Activated CD4-positive, CD25-positive, alpha-beta regulatory T cell (primary cell): ENCODE measurements at places on chromosomes 6 and 20.
A peak's percentile ranks its signal among the peaks of the same experiment; 100 is the strongest.

GRCh38 chr6:163226836-163227485 lies 187.6 kb upstream of the QKI start:
- no peak for DNase-seq

DNA sequence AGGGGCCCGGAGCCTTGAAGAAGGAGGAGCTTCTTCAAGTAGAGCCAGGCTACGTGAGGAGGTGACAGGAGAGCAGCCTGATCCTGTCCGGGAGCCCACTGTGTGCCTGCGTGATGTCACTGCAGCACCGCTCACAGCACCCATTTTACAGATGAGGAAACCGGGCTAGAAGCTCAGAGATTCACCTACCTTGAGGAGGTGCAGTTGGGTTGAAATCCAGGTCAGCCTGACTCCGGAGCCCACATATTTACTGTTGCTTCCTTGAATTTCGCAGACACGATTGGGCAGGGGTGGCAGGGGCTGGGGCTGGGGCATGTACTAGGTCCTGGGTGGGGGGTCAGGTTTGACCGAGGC lies 12.5 kb downstream of the VSTM2L start:
- no peak for DNase-seq

DNA sequence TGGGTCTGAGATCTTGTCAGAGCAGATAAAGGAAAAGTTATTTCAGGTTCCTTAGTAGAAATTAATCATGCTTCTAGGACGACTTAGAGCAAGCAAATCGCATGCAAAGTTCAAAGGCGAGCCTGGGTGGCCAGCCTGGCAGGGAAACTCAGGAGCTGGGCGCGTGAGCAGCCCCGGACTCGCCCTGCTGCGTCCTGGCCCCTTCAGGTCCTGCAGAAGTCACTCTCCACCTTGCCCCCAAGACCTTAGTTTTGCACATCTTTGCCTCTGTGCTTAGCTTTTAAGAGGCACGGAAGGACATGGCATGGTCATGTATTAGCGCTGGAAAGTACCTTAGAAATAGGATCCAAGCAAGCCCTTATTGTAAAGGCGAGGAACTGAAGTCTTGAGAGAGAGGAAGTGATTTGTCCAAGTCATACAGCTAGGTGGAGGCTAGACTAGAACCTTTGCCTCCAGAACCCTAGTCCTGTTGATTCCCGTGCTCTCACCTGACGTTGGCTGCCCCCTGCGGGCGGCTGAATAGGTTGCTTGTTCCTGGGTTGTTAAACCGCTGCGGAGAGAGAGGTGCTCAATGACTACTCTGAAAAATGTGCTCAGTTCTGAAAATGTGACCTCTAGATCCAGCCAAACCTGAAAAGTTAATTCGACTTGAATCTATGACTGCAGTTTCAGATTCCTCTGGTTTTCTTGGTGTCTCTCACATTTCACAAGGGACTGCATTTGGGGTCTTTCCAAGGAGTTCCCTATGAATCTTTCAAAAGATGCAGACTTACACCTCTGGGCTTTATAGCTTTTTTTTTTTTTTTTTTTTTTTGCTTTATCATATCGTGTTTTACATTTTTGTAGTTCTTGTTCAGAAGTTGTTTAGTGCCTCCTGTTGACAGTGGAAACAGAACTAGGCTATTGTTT lies 2.7 kb downstream of the MYB start:
- peak; percentile 62 for DNase-seq

DNA sequence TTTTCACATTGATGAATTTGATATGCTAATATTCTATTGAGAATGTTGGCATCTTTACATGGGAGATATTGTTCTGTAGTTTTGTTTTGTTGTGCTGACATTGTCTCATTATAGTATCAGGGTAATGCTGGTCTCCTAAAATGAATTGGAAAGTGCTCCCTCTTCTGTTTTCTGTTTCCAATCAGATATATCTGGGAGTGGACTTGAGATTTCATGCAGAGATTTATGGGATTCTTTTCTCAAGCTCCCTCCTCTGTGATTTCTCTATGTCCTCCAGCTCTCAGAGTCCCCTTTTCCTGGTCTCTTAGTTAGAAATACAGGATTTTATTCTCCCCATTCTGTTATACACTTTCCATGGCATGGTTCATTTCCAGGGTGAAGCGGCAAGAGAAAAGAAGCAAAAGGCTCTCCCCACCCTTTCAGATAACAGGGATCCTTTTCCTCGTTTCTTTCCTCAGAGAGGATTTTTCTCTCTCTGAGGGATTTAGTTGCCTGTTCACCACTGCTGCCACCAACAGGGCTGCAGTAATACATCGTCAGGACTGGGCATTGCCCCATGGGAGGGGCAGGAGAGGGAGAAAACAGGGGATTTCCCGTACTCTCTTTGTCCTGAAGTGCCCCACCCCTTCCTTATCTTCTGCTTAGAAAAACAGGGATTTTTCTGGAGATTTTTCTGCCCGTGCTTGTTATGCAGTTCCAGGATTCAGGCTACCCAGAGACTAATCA lies 59.3 kb upstream of the STMND1 start:
- no peak for DNase-seq

GRCh38 chr20:2405693-2406065 lies 25.0 kb downstream of the TGM6 start:
- DNase-seq, result no peak

GRCh38 chr20:36845288-36845971 lies 30.5 kb upstream of the TLDC2 start:
- no peak for DNase-seq

DNA sequence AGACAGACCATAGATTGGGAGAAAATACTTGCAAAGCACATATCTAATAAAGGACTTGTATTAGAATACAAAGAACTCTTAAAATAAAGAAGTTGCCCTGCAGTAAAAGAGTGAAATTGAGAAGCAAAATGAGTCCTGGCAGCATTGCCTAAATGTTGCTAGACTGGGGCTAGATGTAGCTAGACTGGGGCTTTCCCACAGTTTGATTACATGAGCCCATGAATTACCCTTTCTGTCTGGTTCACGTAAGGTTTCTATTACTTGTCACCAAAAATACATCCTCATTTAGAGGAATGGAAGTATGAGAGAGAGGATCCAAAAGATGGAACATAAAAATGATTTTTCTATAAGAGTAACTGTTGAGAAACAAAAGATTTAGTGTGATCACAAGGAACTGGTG lies 57.6 kb upstream of the CCDC28A start:
- DNase-seq, result no peak

- no peak for DNase-seq
Observed at GRCh38 chr6:91276315-91276714, 689.4 kb upstream of the MAP3K7 start.

DNA sequence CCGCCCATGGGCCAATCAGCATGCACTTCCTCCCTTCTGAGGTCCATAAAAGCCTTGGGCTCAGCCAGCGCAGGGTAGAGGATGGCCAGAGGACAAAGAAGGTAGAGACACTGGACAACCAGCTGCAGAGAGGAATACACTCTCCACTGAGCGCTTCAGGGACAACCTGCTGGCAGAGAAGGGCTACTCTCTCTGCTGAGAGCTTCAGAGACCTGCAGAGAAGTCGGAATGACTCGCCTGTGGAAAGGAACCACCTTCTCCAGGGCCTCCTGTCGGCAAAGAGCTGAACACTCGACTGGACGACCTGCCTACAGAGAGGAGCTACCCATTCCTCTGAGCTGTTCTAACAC lies 31.4 kb upstream of the SLA2 start:
- no peak for DNase-seq

DNA sequence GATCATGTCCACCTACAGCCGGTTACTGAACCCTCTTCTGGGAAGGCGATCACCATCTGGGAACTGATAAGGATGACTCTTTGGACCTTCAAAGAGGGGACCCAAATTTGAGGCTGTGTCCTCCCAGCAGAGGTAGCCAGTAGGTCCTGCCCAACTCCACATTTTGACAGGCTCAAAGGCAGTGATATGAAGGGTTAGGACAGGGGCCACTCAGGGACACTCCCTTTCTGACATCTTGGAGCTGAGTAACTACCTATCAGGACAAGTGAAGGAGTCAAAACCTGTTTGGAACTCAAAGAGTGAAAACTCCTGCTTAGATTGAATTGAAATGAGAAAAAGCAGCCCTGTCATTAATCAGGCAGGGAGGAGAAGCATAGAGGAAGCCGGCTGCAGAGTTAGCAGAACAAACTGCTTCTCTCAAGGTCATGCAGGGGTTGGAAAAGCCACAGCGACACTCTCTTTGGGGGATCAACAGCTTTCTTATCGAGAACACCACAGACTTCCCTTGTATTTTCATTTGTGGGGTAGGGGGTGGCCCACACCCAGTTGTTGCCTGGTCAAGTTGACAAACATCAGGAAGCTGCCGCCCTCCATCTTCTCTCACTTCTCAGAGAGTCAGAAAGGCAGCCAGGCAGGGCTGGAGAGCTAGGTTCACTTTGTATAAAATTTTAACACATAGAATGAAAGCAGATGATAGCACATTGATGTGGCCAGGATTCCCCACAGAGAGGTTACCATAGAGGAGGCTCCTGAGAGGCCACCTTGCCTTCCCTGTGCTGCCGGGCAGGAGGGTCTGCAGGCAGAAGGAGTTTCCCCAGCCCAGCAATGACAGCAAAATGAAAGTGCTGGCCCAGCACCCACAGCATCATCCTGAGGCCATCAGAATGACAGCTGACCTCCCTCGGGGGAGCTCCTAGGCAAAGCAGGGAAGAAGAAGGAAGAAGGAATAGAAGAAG lies 47.6 kb downstream of the AGPAT4 start:
- no peak for DNase-seq

DNA sequence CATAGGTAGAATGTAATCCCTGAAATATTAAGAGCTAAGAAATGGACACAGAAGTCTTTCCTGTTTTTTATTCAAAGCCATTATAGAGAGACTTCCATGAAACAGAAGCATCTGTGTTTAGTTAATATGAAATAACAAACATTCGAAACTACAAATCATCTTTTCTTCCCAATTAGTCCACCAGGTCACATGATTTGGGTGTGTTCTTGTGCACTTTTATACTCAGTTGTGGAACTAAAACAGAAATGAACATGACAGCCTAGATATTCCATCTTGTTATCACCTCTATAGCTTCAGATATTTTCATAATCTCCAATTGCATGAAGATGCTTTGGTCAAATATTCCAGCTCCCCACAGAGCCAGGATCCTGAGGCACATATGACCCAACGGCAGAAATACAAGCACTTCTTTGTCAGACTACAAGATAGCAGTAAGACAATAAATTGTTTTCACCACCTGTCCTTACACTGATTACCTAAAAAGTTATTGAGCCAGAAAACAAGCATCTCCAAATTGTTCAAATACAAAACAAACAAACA lies 116.8 kb upstream of the BEND6 start:
- no peak for DNase-seq

DNA sequence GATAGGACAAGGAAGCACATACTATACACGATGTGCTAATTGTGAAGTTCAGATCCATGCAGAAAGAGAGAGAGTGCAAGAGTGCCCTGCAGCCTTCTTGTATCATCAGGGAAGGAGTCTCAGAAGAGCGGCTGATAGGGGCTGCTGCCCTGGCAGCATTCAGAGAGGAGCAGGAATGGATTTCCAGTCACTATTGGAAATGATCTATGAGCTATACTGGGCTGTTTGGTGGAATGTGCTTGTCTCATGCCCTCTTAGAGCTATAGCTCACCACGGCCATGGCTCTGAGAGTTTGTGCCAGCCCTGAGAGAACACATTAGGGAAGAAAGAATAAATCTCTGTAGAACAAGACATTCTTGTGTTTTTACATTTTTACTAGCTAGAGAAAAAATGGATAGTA lies 212.6 kb upstream of the RAB32 start:
- DNase-seq, result no peak

DNA sequence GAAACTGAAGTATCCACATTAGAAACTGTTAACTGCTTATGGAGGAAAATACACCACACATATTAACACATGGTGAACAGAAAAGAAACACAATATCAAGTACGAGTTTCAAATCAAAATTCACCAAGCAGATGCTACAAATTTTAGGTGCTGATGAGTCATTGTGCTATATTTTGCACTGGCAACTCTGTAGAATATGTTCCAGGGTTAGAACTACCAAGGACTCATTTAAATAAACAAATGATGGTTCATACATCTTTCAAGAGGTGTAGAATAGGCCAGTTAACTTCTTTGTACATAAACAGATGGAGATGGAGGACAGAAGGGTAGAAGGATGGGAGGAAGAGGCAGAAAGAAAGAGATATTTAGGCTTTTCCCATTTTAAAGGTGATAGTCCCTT lies 184.9 kb downstream of the ARHGAP18 start:
- no peak for DNase-seq

DNA sequence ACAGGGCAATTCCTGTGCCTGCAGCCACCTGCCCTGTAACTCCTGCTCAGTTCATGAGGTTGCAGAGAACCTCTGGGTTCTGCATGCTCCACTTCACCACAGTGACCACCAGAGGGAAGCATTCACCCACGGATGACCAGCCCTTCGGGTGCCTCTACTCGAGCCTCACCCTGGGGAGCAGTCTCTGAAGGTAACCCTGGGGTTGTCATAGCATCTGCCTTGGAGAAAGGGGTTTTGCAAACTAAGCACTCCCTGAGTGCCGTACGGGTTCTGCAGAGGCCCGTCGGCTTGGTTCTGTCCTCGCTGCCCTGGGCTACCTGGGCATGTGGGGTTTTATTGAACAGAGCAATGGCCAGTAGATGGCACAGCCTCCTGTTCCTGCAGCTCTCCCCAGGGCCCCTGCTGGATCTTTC lies 10.2 kb upstream of the CST5 start:
- DNase-seq, result peak; percentile 4

GRCh38 chr6:37990762-37991525 lies 171.4 kb downstream of the ZFAND3 start:
- no peak for DNase-seq

DNA sequence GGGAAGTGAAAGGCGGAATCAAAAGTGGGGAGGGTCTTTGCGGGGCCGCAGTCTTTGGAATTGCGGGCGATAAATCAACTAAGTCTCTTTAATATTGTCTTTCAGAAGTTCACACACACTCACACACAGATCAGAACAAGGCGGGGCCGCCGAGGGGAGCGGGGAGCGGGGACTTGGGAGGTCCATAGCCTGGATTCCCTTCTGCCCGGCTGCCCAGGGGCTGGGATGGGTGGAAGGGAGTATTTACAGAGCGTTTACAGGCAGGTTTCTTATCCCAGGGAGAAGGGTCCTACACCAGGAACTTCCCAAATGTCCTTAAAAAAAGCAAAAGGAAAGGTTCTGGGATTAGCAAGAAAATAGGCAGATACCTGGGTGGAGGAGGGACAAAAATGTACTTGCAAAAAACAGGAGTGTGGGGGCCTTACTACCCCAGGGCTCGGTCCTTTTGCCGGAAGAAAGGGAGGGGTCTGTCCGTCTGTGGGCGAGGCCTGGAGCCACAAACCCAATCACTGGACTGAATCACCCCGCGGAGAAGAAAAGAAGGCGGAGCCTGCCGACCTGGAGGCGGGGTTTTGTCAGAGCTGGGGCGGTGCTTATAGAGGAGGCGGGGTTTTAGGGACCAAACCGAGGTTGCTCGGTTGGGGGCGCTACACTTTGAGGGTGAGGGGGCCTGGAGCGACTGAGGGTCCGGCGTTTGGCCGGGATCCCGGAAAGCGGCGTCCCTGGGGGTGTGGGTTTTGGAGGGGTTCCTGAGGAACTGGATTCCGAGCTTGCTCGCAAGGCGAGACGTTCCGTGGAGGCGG lies 3.2 kb downstream of the PRRT1 start:
- peak; percentile 57 for DNase-seq

- no peak for DNase-seq
Observed at GRCh38 chr6:6505111-6505510, 83.4 kb upstream of the LY86 start.
